Esophagus squamous epithelium (tissue), 5 donors: ENCODE measurements at places on chromosomes 5 and 9.

DNA sequence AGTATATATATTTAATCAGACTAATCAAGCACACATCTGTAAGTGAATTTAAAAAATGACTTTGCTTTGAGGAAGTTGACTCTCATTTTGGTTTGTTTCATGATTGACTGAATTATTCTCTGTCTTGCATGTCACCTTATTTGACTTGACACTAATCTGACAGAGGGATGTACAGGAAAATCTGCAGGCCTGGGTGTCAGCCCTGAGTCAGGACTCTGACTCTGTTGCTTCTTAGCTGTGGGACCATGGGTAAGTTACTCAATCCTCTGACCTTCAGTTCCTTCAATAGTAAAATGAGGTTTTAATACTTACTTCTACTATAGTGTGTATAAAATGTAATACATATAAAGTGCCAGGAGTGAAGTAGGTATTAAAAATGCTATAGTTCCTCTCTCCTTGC, 415.9 kb downstream of the ARHGEF28 start:
- no peaks in the 10 kb centered on the region for H3K27me3 ChIP-seq
- DNase-seq = no peak
- no peak overlapping the region for H3K4me3 ChIP-seq
- no peaks in the 10 kb centered on the region for H3K4me1 ChIP-seq

- no peak overlapping the region for H3K4me3 ChIP-seq
- H3K36me3 ChIP-seq = no peaks in the 10 kb centered on the region
- no peak overlapping the region for H3K27ac ChIP-seq
- no peak for DNase-seq
Measured at GRCh38 chr5:130526708-130527107, 622.4 kb downstream of the CHSY3 start.

DNA sequence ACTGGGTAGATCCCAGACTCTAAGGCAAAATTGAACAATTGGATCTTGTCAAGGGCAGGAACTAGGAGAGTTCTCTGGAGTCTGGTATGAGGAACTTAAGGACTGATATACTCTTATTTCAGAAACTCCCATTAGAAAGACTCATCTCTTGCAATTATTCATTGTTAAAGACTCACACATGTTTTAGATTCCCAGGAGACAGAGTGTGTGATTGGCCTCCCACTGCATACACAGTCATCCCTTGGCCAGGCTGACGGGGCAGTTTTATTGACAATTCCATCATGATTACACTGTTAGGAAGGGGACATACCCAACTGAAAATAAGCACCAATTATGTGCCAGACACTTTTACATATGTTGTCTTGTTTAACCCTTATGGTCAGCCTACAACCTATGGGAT, 347.2 kb downstream of the DMAC1 start:
- no peaks in the 10 kb centered on the region for H3K27me3 ChIP-seq
- H3K4me1 ChIP-seq = no peaks in the 10 kb centered on the region
- H3K4me3 ChIP-seq = no peak overlapping the region
- H3K27ac ChIP-seq = no peak overlapping the region
- H3K36me3 ChIP-seq = no peaks in the 10 kb centered on the region

- no peaks in the 10 kb centered on the region for H3K36me3 ChIP-seq
- peaks cover 8% of the 10 kb centered on the region for H3K27me3 ChIP-seq
- DNase-seq = no peak
- H3K27ac ChIP-seq = peak overlapping the region; percentile 95
- peaks cover 3% of the 10 kb centered on the region for H3K4me1 ChIP-seq
Measured at GRCh38 chr5:88881571-88881971, 1.4 kb downstream of the MEF2C start.

DNA sequence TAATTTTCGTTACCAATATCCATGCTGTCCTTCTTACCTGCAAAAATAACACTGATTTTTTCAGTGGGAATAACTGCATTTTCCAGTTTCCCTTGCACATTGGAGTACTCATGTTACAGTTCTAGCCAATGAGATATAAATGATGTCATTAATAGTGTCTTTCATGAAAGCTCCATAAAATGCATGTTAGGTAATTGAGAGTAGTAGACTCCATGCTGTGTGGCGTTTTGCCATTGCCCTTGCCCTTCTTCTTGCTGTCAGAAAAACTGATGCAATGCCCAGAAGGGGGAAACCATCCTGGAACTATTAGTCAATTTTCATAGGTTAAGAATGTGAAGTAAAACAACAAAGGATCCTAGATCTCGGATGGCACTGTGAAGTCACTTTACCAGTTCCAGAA, 1765.3 kb downstream of the EFNA5 start:
- no peak overlapping the region for H3K27ac ChIP-seq
- no peaks in the 10 kb centered on the region for H3K36me3 ChIP-seq
- H3K4me1 ChIP-seq = no peaks in the 10 kb centered on the region

- no peak overlapping the region for H3K4me3 ChIP-seq
- H3K36me3 ChIP-seq = no peaks in the 10 kb centered on the region
- H3K27ac ChIP-seq = no peak overlapping the region
- H3K27me3 ChIP-seq = no peaks in the 10 kb centered on the region
- peaks cover 20% of the 10 kb centered on the region for H3K4me1 ChIP-seq
Measured at GRCh38 chr9:90903766-90904424, 102.3 kb downstream of the SYK start.

DNA sequence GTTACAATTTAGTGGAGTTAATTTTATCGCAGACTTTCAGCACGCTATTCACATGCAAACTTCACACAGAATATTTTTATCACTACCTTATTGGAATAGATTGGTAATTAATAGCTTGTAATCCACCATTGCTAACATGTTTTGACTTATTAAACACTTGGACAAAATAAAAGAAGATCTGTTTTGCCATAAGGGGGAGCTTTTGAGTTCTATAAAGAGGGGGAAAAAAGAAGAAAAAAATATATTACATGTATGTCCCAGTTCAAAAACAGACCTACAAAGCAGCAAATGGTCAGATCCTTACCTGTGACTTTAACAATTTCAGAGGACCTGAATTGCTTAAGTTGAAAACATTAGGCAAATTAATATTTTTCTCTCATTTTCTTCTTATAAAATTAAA, 1.2 kb upstream of the PAPPA start:
- H3K27ac ChIP-seq = peak overlapping the region; percentile 82
- H3K4me3 ChIP-seq = no peak overlapping the region
- H3K4me1 ChIP-seq = peaks cover 7% of the 10 kb centered on the region

DNA sequence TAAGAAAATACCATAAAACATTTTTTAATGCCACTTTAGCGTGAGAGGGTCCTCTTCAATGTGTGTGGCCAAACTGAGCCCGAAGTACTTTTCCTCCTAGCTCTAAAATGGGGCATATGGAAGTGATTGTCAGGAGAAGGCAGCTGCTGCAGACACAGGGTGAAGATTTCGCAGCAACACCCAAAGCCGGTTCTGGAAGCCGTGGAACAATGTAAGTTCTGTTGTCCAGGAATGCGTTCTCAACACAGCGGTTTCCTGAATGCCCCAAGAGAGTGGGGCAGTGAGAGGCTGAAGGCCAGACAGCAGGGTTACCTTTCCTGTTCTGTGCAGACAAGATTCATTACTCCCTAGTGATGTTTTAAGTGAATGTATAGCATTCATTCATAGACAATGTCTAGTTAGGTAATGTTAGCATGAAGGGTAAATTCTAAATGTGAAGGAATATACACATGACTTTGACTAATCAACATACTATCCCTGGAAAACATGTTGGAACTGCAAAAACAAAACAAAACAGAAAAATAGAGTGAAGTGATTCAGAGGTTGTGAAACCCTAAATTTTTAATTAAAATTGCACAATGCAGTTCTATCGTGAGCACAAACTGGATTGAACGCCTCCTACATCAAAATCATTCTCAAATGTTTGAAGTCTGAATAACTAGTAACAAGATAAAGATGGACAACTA, 197.0 kb upstream of the SEMA6A start:
- no peaks in the 10 kb centered on the region for H3K27me3 ChIP-seq
- no peak overlapping the region for H3K4me3 ChIP-seq
- H3K27ac ChIP-seq = no peak overlapping the region
- no peak for DNase-seq
- no peaks in the 10 kb centered on the region for H3K4me1 ChIP-seq
- H3K36me3 ChIP-seq = no peaks in the 10 kb centered on the region

DNA sequence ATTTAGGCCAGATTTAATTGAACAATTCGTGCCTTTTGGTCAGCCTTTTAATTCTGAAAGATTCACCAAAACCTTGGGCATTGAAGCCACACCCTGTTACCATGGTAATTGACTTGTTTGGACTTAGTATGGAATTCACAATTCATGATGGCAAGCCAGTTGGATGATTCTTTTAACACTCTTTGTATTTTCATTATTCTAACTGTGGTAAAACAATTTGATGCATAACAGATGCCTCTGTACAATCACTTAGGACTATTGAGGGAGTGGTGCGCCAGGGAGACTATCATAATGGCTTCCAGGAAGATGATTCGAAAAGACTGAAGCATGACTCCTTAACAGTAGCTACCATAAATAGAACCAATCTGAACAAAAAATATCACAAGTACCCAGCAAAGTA, 381.1 kb upstream of the ADAMTS16 start:
- DNase-seq = no peak
- no peak overlapping the region for H3K4me3 ChIP-seq
- no peaks in the 10 kb centered on the region for H3K27me3 ChIP-seq
- H3K27ac ChIP-seq = no peak overlapping the region
- H3K36me3 ChIP-seq = no peaks in the 10 kb centered on the region

- no peak overlapping the region for H3K4me3 ChIP-seq
- H3K4me1 ChIP-seq = no peaks in the 10 kb centered on the region
- H3K27ac ChIP-seq = no peak overlapping the region
- no peaks in the 10 kb centered on the region for H3K36me3 ChIP-seq
- H3K27me3 ChIP-seq = peaks cover 2% of the 10 kb centered on the region
- no peak for DNase-seq
Measured at GRCh38 chr9:27210588-27210987, 86.4 kb downstream of the EQTN start.

DNA sequence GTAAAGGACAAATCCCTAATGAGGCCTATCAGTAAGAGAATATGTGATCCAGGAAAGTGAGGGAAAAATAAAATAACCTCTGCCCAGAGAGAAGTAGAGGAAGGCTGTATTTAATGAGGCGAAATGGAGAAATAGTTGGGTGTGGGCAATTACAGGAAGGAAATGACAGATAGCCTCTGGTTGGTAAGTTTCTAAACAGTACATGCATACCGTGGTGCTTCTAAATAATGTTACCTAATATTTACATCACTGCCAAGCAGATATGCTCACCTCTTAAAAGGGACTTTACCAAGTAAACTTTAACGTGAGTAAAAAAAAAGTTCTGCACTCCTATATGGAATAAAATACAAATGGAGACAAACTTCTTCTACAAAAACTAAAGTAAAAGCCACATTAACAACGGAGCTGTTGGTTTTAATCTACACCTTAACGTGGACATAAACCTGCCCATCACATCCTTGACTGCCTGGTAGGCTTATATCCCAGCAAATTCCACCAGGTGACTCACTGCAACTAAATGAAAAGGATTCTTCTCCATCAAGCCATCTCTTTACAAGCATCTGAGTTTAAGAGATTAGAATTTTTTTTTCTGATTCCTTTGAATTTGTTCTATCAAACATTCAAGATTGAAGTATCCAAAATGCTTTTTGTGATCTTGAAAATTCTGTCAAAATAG, 12.4 kb downstream of the NFIL3 start:
- H3K4me1 ChIP-seq = no peaks in the 10 kb centered on the region
- H3K36me3 ChIP-seq = peaks cover 10% of the 10 kb centered on the region
- no peak for DNase-seq

DNA sequence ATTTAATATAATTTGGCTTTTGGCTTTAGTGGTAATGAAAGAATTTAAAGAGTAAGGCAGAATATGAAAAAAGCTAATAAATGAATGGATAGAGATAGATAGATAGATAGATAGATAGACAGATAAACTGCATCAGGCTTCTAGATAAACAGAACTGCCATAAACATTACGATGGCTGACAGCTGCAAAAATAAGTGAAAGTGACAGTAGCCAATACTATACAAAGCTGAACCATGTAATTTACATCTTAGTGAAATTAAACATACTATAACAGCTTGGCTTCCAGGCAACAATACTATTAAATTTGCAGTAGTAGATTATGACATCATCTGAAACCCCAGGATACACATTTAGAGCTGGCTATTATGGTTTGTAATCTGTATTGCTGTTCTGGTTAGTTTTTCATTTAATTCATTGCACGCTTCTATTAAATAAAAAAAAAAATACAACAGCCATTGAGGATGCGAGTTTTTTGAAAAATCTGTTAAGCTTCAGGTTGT, 1354.8 kb downstream of the PTPRD start:
- no peak overlapping the region for H3K27ac ChIP-seq
- no peak for DNase-seq
- H3K4me1 ChIP-seq = no peaks in the 10 kb centered on the region
- no peak overlapping the region for H3K4me3 ChIP-seq
- no peaks in the 10 kb centered on the region for H3K36me3 ChIP-seq

GRCh38 chr9:8101607-8102006, 302.0 kb upstream of the DMAC1 start:
- no peak for DNase-seq
- H3K36me3 ChIP-seq = no peaks in the 10 kb centered on the region
- H3K27ac ChIP-seq = no peak overlapping the region
- no peak overlapping the region for H3K4me3 ChIP-seq
- H3K27me3 ChIP-seq = no peaks in the 10 kb centered on the region

GRCh38 chr5:116681334-116682013, 106.9 kb upstream of the SEMA6A start:
- no peak overlapping the region for H3K4me3 ChIP-seq
- DNase-seq = no peak
- H3K4me1 ChIP-seq = no peaks in the 10 kb centered on the region
- no peaks in the 10 kb centered on the region for H3K27me3 ChIP-seq

DNA sequence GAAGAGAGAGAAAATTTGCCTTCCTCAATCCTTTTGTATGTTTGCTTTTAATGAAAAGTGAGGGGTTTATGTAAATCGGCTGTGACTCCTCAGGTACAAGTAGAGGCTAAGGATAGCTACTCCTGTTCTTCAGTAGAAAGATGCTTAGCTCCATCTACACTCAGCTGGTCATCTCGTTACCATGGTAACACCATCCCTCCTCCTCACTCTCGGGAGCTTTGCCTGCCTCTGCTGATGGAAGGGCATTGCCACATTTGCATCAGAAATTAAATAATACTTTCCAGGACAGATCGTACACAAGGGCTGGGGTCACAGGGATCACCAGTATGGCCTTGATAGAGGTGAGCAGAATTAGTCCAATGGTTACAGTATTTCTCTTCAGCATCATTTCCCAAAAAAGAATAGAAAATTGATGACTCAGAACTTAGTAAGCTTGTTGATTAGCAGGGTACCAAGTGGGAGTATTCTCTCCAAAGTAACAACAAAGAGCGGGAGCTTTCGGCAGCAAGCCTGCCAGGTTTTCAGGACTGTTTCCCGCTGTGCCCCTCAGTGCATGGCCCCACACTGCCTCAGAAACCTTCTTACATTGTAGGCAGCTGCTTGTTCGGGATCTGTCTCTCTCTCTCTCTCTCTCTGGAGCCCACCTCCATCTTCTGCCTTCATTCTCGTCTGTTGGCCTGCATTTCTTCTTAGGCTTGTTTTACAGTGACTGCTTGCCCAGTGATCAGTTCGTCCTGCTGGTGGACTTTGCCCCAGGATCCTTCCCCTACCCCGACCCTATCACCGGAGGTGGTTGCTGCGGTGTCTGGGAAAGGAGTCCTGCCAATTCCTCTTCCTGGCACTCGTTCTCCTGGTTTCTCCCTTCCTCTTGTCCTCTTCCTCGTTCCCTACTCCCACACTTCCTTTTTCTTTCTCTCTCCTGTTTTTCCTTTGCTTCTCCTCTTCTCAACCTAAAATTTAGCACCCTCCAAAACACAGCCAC, 51.9 kb upstream of the SNAPC3 start:
- DNase-seq = no peak
- H3K4me1 ChIP-seq = no peaks in the 10 kb centered on the region
- no peak overlapping the region for H3K27ac ChIP-seq
- H3K27me3 ChIP-seq = no peaks in the 10 kb centered on the region

GRCh38 chr5:139103762-139104161, 94.4 kb downstream of the SIL1 start:
- no peaks in the 10 kb centered on the region for H3K36me3 ChIP-seq
- H3K27ac ChIP-seq = peak overlapping the region; percentile 80
- H3K27me3 ChIP-seq = no peaks in the 10 kb centered on the region
- no peak for DNase-seq
